ENCODE measurements at places on chromosomes 16 and 17.
A peak's percentile ranks its signal among the peaks of the same experiment; 100 is the strongest.

GRCh38 chr16:3835089-3835602, 45.4 kb downstream of the CREBBP start:
- DNase-seq, result no peak

DNA sequence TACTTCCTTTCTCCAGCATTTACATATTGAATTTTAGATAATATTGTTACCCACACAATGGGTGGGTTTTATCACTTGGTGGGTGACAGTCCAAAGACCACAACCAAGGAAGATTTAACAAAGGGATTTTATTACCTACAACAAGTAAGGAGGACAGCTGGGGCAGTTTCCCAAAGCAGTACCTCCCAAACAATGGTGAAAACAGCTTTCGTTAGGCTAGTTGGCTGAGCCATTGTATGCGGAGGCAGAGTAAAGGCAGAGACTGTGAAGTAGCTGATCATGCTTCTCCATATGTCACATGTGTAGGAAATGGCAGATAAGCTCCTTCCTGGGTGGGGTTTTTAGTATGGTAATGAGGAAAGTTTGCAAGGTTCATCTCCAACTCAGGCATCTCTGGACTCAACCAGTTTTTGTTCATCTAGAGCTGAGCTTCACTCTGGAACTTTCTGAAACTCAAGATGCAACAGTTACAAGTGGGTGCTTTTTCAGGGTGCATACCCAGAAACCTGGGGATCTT, 104.3 kb upstream of the PSMD7 start:
- no peak for DNase-seq

DNA sequence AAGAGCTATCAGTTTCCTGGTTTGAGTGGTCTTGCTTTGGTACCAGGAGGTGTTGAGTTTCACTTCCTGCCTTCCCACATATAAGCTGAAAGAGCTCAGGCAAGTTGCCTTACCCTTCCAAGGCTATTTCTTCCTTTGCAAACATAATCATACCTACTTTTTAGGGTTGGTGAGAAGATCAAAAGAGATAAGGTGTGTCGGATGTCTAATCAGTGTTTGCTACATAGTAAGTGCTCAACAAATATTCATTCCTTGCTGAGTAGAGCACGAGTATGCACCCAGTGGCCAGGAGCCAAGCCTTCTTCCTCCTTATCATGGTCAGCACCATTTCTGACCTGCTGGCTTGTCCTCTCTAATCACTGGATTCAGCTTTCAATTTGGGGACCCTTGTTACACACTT, 12.7 kb upstream of the TMEM98 start:
- no peak for DNase-seq

- DNase-seq, result peak; percentile 70
Observed at GRCh38 chr17:37490022-37490587, 414 bp downstream of the DUSP14 start.

GRCh38 chr17:82235775-82236141, 6.9 kb downstream of the SLC16A3 start:
- DNase-seq, result no peak

GRCh38 chr16:70767377-70768202, 33.4 kb downstream of the VAC14 start:
- DNase-seq, result no peak

GRCh38 chr16:88719267-88719932, 13.1 kb downstream of the CTU2 start:
- no peak for DNase-seq

DNA sequence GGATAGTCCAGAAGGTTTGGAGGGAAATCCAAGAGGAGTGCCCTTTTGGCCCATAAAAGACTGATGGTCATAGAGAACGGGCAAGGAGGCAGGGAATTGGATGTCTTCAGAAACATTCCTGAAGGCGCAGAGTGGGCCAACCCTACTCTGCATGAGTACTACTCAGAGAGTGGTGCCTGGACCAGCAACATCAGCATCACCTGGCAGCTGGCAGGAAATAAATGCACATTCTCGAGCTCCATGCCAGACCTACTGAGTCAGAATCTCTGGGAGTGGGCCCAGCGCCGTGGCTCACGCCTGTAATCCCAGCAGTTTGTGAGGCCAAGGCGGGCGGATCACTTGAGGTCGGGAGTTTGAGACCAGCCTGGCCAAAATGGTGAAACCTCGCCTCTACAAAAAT, 27.1 kb upstream of the SLC39A11 start:
- DNase-seq, result no peak

DNA sequence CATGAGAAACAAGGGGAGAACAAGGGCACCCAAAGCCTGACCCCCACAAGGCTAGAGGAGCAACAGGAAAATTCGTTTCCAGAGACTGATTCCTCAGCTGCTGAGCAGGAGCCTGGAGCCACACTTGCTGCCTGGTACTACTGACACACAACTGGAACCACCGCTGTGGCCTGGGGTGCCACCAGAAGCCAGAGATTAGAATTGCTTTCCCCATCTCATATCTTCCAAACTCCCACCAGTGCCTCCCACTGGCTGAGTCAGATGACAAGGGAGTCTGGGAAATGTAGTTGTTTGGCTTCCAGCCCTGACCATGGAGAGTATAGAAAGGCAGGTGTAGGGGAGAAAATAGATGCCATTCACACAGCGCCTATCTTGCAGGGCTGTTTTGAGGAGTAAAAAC, 4.1 kb upstream of the TMEM11 start:
- no peak for DNase-seq

DNA sequence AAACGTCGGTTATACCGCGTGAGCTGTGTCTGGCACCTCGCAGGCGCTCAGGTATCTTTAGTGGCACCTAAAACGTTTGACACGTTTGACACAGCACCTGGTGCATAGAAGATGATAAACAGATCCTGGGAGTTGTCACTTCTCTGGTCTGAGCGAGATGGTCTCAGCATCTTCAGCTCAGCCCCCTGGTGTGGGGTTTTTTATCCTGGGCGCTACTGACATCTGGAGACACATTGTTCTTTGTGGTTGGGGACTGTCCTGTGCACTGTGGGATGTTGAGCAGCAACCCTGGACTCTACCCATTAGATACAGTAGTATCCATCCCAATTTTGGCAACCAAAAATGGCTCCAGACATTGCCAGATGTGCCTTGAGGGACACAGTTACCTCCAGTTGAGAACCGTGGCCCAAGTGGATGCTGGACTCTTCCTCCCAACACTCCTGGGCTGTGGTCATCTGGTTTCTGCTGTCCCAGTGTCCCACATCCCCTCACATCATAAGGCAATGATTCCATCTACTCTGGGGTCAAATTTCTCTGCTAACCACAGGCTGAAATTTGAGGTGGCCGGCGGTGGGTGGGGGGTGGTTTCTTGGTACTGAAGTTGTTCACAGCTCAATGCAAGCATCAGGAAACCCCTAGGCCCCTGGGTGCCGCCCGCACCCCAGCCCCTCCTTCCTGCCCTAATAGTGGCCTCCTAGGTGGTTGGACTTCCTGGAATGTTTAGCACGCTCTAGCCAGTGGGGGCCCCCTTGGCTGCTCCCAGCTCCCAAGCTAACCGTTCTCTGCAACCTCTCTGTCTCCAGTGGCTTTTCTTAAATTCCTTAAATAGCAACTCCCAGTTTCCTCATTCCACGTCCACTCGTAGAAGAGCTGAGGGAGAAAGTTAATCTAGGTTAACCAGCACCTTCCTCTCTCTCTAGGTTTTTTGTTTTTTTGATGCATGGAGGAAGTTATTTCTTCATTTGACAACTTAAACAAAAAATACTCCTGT, 124.8 kb downstream of the ABCC1 start:
- DNase-seq, result no peak

DNA sequence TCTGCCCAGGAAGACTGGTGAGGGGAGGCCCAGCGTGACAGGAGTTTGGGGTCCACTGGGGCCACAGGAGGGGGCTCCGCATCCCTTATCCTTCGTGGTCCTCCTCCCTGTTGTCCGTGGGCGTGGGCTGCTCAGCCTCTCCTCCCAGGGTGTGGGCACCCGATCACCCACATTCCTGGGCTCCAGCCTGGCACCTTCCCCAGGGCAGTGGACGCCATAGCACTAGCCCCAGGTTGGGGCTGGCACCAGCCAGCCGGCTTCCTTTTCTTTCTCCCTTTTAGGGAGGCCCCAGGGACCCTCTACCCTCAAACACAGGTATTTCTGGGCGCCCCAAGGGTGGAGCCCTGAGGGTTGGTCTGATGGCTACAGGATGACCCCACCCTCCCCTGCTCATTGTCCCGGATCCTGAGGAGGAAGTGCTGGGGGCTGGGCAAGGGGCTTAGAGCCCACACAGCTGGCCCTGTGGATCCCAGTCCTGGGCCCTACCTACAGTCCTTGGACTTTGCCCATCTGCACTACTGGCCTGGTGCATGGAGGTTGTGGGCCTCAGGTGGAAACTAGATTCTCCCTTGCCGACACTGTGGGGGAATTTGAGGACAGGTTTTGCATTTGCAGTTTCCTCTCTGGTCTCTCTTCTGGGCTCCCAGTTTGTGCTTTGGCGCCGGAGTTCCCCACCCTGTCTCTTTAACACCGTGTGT, 1.1 kb downstream of the KIF1C start:
- no peak for DNase-seq

DNA sequence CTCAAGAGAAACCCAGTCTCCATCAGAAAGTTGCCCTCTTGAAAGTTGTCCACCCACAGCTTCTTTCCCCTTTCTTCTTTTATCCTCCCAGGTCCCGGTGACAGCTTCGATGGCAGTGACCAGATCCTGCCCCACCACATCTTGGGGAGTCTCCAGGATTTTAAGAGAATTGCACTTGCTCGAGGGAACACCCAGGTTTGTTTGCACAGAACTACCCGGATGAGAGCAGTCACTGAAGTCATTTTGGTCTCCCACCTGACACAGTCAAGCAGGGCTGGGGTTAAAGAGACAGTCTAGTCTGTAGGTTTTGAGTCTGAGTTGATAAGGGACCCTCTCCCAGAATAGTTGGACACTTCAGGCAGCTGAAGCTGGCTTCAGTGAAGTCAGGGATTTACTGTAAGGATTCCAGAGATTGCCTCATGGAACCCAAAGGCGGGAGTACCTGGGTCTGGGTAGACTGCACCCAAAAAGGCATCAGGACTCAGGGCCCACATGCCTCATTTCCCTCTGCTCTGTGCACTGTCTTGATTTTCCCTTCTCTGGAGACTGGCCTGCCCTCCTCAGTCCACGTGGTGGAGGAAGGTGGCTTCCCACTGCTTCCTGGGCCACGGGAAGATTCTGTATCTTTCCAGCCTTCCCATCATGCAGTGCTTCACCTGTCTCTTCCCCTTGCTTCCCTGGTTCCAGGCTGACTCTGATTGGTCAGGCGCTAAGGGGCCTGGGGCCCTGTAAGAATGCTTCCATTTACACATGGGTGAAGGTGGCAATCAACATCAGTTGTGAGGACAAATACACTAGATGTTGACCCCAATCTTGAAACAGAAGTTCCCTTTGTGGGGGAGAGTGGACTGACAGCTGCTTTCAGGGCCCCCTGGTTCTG, 9.5 kb downstream of the MYCBPAP start:
- no peak for DNase-seq

DNA sequence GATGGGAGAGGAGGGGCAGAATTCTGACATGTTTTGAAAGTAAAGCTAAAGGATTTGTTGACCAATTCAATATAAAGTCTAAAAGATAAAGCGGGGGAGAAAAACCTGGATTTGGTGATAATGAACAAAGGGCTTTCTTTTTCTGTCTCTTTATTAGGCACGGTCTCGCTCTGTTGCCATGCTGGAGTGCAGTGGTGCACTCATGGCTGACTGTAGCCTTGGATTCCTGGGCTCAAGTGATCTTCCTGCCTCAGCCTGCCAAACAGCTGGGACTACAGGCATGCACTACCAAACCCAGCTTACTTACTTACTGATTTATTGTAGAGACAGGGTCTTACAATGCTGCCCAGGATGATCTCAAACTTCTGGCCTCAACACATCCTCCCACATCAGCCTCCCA, 7.5 kb downstream of the CDR2 start:
- no peak for DNase-seq

GRCh38 chr16:10080051-10080772, 102.0 kb downstream of the GRIN2A start:
- no peak for DNase-seq

- DNase-seq, result no peak
Observed at GRCh38 chr16:67027046-67027445, 1.9 kb upstream of the CBFB start.

DNA sequence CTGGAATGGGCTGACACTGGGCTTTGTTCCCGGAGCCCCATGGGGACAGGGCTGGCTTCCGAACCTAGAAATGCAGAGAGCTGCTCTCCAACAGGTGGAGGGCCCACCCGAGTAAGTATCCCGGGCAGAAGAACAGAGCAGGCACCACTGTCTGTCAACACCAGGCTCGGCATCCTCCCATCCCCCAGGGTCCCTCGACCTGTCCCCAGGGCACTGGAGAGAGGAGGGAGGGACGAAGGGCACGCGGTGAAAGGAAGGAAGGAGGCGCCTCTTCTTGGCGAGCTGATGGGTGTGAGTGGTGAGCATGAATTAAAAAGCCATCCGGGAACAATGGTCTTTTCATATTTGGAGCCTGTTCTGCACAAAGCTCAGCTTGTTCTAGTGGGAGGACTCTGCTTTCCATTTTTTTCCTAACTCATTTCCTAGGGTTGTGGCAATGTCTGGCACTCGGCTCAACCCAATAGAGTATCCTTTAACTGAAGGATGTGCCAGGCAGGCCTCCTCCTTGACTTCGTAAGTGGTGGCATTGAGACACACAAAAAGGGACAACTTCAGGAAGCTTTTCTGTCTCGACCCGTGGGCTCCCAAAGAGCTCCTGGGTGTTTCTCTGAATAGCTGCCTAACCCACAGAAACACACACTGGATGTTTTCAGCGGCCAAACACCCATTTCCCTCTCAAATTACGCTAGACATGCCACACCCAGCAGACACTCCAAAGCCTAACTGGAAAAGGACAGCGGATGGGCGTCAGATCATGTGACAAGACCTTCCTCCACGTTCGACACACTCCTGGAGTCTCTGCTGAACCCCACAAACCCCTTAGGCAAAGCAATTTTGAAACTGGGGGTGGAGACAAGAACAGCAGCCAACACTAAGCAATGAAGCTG, 47.7 kb downstream of the ZFHX3 start:
- no peak for DNase-seq

- no peak for DNase-seq
Observed at GRCh38 chr16:9115277-9115676, 23.8 kb downstream of the HAPSTR1 start.

GRCh38 chr16:73412416-73412815, 364.5 kb upstream of the ZFHX3 start:
- no peak for DNase-seq

DNA sequence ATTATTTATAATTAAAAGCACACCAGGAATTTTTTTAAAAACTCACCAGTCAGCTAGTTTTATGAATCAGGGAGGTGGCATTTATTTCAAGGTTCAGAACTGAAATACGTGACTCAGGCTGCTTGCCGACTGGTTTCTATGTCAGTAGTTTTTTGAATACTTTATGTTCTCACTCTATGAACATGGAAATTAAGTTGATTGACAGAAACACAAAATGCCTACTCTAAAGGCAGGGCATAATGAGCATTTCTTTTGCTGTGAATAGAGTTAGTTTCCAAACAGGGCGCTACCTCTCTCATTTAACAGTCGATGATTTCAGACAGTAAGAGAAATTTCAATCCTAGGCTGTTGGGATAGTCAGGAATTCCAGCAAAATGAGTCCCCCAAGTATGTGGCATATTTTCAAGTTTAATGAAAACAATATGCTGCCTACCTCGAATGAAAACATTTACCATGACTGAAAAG, 6.7 kb downstream of the HS3ST3B1 start:
- DNase-seq, result no peak

GRCh38 chr17:33583518-33584417, 290.7 kb upstream of the ASIC2 start:
- no peak for DNase-seq

Data from stimulated activated CD4-positive, alpha-beta T cell treated with anti-CD3 and anti-CD28 coated beads, Interleukin-2, amount 100 ng/mL, for 4 hours (primary cell).